ENCODE measurements at places on chromosomes 7 and 10.

GRCh38 chr10:111705021-111705420, 478.5 kb downstream of the GPAM start:
- DNase-seq = no peak

DNA sequence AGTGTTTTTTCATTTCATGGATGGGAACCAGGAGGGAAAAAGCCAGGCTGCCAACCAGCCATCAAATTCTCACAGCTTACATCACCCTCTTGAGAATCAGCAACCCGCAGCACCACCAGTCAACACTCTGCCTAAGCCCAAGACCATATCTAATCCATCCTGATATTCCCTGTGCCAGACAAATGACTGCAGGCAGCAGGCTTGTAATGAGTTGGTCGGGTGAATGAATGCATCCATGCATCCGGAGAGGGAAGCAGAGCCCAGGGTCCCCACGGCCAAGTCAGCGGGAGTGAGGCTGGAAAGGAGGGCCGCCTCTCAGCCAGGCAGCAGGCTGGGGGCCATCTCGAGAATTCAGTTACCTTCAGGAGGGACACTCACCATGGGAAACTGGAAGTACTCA, 46.9 kb downstream of the SLIT1 start:
- DNase-seq = no peak

DNA sequence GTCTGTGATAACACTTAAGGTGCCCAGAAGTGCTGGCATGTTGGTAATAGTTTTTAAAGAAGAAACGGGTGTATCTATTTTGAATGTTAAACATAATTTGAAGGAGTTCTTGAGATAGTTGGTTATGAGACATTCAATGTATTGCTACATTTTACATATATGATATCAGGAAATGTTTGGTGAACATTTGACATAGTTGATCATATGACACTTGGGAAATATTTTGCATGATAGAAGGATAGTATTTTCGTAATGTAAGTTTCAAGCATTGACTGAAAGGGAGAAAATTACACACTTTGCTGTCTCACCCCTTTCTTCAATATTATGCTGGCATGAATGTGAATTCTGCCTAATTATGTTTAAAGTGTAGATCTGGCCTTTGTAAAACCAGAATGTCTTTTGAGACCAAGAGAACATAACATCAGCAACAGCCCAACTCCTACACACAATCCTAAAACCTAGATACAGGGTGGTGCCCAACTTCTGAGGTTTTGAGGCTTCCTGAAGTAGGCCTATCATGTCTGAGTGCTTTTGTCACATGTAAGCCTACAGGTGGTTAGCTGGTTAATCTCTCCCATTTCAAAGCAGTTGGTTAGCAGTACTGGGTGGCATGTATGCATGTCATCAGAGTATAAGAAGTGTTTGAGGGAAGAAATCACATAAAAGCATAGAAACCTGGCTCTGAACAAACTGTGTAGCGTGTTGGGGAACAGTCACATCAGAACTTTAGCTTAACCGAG, 2.1 kb downstream of the ADD3 start:
- no peak for DNase-seq

DNA sequence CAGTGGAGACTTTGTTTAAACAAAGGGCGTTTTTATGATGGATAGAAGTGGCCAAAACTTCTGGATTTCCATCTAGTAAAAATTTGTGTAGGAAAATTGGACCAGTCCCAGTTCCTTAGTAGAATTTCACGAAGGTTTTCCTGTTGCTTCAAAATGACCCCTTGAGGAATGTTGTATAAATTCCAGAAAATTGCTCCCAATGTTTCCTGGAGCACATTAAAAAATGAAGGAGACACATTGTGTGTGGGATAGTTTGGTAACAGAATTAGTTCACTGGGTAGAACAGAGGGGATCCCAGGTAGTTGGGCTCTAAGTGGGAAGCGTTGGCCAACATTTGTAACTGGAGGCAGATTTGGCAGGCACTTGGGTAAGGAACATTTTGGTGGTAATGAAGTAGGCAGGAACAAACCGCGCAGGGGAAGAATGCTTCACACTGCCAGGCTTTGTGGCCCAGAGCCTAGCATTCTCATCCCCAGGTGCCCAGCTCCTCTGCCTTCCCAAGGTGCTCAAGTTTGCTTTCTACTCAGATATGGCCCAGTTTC, 758.6 kb downstream of the AUTS2 start:
- DNase-seq = no peak

DNA sequence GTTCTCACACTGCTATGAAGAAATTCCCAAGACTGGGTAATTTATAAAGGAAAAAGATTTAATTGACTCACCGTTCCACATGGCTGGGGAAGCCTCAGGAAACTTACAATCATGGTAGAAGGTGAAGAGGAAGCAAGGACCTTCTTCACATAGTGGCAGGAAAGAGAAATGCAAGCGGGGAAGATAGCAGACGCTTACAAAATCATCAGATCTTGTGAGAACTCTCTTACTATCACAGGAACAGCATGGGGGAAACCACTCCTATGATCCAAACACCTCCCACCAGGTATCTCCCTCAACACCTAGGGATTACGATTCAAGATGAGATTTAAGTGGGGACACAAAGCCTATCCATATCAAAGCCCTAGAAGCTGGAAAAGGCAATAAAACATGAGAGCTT, 130.8 kb downstream of the MDFIC start:
- no peak for DNase-seq

DNA sequence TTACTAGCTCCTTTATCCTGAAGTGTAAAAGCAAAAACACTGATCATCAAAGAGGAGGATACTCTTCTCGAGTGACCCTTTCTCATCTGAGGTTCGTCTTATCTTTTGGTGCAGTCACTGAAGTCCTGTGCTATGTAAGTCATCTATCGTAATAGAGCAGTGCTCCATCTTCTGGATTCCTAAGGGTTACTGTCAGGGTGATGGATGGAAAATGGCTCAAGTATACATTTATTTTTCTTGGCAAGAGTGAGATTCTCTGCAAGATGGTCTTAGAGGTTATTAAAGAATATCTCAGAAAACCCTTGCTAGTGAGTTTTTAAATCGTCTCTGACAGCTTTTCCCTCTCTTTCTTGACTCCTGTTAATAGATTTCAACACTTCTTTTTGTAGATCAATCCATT, 12.4 kb downstream of the PRKG1 start:
- DNase-seq = no peak

- no peak for DNase-seq
These were observed 246.1 kb downstream of the CREB5 start for GRCh38 chr7:28658381-28658780.

- no peak for DNase-seq
These were observed 26.2 kb downstream of the FAM171A1 start for GRCh38 chr10:15344876-15345285.
